Immature natural killer cell (primary cell): ENCODE measurements at places on chromosomes 5 and 9. TPM values are rescaled to one million over a fixed set of nuclear protein-coding genes. Genes with fewer than 3 reads are reported as not detected.
A peak's percentile ranks its signal among the peaks of the same experiment; 100 is the strongest.

GRCh38 chr5:35735718-35736117 is 118.1 kb downstream of the SPEF2 start:
- DNase-seq: no peak

DNA sequence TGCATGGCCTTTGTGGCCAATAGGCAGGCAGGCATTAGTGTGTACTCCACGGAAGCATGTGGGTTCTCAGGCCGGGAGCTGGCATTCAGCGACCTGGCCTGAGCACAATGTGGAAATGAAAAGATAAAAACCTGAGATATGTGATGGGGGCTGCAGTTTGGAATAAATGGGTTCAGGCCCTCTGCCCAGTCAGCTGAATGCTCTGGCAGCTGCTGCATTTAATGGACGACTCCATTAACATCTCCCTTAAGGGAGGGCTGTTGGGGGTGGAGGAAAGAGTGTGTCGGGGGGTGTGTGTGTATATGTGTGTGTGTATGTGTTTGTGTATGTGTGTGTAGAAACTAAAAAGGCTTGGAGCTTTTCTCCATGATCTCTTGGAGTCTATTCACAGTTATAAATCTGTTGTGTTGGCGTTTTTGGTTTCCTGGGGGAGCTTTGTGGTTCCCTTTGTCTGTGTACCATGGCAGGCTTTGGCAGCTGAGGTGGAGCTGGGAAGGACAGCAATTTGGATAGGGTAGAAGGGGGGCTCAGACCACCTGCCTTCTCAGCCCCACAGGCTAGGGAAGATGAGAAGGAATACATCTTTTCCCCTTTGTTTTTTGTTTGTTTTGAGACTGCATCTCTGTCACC is 27.3 kb upstream of the HSPA9 start:
- DNase-seq: no peak

DNA sequence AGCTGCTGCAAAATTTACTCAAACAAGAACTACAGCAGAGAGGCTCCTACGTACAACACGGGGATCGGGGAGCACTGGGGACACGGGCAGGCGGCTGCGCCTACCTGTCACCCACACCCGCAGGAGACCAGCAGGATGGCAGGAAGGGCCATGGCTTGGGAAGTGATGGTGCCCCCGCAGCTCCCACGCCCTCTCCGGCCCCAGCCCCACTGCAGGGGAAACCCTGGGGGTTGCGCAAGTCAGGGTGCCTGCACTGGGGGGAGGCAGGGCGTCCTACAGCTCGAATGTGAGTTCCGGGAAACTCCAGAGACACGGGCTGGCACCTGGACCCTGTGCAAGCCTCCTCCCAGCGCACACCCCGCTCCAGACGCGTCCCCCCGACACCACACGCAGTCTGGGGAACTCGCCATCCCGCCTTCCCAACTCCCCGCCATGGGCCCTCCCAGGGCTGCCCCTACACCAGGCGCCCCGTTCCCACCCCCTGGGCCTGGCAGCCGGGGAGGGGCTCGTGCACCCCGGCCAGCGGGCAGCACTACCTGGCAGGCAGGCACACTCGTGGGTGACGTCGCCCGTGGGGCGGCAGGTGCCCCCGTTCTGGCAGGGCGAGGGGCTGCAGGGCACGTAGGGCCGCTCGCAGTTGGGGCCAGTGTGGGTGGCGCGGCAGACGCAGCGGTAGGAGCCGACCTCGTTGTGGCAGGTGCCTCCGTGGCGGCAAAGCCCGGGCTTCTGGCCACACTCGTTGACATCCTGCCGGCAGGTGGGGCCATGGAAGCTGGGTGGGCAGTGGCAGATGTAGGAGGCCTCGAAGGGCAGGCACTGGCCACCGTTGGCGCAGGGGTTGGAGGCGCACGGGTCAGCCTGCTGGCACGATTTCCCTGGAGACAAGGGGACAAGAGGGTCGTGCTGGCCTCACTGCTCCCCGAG is 23.3 kb downstream of the NOTCH1 start:
- no peak for DNase-seq

DNA sequence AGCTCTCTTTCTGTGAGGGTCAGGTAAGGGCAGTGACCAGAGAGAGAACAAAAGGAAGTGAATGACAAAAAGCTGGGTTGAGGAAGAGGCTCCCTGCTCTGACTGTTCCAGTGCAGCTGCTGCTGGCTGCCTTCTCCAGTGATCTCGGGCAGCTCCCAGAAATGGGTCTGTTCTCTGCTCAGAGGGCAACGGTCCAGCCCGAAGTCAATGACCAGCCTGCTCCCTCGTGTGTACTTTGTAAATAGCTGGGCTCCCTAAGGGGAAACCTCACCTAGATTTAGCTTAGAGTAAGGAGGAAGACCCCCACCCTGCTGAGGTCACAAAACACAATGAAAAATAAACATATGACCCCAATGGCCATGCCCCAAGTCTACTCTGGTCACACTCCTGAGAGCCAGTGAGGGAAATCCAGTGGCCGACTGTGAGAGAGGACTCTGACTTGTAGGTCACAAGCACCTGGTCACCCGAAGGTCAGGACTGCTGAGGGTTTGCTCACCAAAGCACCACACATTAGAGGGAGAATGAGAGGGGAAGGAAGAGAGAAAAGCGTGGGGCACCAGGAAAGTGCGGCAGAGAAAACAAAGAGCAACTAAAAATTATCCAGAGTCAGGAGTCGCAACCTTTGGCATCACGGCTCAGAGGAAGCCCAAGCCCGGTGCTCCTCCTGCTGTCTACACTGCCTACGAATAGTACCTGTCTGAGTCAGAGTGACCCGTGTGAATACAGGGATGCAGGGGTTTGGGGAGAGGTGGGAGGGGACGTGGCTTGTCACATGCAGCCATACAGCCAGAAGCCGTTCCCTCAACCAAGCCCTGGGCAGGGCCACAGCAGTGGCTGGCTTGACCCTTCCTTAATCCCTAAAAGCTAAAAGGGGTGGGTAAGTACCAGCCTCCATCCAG is 19.8 kb downstream of the NIPAL4 start:
- DNase-seq: no peak

DNA sequence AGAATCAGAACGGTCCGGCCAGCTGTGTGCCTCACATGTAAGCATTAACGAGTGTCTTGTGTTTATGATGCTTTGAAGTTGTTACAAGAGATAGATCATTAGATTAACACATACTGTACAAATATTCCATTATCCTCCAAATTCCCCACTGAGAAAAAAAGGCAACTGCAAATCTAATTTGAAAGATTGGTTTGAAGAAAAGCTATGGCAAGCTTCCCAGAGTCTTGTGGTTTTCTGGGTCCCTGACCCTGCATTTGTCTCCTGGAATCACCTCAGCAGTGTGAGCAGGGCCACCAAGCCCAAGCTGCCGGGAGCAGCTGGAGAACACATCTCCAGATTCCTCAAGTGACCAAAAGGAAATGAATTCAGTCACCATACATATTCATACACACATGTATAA is 36.9 kb upstream of the ADAMTS16 start:
- no peak for DNase-seq

DNA sequence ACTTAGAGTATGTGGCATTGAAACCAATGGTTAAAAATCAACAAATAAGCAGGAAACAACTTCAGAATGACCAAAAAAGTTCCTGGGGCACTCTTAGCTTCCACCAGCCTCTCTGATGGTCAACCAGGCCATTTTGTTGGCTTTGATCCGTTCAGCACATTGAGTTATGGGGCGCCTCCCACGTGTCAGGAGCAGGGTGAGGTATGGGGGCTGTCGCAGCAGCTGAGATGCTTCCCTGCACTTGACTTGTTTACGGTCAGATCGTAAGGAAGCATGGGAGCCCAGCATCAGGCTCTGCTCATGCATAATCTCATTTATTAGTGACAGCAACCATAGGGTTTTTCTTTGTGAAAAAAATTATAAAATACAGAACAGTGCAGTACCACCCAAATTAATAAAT is 16.7 kb downstream of the SYK start:
- DNase-seq: no peak

DNA sequence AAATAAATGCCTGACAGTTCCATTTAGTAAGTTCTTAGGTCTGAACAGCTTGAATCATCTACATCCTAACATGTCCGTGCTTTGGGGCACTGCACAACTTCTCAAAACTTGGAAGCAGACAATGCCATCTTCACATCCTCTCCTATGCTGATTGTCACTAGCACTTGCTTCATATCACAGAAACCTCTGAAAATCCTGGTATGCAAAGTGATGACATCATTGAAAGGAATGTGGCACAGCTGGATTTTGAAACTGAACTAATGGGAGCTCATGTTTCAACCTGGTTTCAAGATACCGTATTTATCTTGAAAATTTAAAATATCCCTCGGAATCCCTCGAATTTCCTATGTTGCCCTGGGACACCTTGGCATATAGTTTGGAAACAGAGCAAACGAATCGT is 490.2 kb upstream of the DAP start:
- DNase-seq: no peak

DNA sequence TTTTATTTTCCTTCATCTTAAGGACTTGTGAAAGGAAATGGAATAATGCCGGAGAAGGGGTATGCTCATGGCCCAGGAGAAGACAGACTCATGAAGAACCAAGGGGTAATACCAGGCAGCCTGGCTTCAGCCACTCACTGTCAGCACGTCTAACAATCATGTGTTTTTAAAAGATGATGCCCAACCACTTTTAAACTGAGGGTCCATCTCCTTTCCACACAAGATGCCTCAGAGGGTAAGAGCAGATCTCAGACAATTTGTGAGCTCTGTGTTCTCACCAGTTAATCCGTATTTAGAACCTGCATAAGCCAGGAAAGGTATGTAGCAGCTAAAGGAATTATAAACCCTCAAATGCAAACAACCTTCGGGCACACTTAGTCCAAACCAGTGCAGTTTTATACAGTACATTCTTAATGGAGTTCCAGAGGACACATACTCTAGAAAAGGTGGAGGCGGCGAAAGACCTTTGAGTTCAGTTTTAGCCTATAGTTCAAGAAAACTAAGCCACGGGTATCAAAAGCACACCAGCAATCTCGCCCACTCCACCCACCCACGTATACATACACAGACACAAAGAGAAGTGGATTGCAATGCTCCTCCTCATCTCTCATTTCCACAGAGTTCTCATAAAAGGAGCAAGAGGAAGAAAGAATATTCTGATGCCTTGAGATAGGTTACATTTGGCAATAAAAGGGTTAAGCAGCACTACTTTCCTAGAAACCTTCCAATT is 2.6 kb downstream of the DIAPH1 start:
- no peak for DNase-seq

DNA sequence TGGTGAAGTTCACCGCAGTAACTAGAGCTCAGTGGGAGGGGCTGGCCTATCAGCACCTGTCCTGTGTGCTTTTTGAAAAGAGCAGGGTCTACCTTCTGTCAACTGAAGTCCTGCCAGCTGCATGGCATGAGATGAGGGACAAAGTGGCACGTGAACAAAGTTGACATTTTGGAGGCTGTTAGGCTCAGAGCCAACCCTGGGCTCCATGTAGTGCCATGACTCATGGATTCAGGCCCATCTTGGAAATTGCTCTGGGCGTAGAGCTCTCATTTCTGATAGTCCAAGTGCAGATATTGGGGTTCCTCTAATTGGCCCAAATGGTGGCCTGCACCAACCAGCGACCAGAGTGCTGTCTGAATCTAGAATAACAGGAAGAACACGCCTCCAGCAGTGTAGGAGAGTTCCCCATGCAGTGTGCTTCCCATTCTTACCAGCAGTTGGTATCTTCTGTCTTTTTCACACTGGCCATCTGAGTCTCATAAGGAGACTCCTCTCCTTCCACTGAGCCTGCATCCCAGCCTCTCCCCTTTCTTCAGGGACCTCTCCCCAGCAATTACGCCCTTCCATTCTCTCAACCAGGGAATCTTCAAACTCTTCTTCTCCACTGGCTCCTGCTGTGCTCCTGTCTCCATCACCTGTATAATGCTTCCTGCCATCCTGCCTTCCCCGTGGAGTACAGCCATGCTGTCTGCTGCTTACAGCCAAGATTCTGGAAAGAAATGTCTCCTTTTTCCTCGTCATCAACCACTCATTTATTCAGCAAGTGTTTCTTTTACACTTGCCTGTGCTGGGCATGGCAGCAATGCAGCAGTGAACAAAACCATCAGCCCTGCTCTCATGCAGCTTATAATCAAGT is 30.4 kb downstream of the IRF1 start:
- DNase-seq: no peak

DNA sequence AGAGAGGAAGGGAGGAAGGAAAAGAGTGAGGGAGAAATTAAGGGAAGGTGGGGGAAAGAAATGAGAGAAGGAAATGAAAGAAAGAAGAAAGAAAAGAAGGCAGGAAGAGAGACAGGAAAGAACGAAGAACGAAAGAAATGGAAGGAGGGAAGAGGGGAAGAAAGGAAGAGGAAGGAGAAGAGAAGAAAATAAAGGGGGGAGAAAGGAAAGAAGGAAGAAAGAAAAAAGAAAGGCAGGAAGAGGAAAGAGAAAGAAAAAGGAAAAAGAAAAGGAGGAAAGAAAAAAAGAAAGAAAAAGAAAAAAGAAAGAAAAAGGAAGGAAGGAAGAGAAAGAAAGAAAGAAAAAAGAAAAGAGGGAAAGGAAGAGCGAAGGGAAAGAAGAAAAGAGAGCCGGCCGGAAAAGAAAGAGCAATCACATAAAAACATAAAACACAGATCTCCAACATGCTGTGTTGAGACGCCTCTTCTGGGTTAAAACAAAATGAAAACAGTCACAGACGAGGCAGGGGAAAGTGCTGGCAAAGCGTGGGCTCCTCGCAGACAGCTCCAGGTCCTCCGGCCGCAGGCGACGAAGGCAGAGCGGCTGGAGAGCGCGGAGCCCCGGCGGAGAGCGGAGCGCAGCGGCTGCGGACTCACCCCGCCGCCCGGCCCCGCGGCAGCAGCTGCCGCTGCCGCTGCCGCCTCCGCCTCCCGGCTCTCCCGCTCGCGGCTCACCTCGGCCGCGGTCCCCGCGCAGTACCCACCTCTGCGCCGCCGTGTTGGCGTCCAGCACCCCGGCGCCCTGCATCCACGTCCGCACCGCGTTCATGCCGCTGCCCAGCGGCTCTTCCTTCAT is 896 bp downstream of the EBF1 start:
- DNase-seq: peak; percentile 38

DNA sequence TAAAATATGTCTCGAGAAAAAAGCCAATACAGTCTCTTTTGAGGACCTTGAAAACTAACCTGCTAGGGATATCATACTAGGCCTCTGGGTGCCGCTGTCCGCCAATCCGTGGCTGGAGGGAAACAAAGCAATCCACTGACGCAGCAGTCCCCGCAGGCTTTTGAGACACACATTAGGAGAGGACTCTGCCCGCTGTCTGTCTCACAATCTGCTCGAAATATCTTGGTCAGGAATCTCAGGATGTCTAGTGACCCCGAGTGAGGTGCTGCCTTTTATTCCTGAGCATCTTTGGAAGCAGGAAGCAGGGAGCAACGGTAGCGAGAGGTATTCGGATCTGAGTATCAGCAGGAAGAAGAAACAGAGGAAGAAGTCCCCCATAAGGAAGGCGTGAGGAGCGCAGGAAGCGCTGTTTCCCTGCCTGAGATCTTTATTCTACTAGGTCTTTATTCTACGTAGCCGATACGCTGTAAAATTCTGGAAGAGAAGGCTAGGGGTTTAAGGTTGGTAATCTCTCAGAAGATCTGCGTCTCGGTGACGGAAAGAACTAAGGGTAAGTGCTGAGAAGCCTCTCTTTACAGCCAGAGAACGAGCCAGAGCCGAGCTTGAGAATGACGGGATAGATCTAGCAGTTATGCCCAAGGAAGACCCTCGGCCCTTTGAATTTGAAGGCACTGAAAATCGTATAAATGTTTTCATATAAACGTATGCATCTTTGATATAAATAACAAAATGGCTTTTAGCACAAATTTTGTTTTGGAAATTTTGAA is 4.0 kb upstream of the PCDHGA1 start:
- peak; percentile 48 for DNase-seq

GRCh38 chr5:90050103-90050502 is 359.5 kb downstream of the CETN3 start:
- no peak for DNase-seq

HACD4 gene
- 6.5 TPM for polyA plus RNA-seq

CDX1 gene
- polyA plus RNA-seq: not detected

HSPA5 gene
- 379 TPM for polyA plus RNA-seq

TRIP13 gene
- polyA plus RNA-seq: 2.1 TPM

C6 gene
- not detected for polyA plus RNA-seq

PDE6A gene
- not detected for polyA plus RNA-seq
